ENCODE measurements at places on chromosomes 12 and 14.

DNA sequence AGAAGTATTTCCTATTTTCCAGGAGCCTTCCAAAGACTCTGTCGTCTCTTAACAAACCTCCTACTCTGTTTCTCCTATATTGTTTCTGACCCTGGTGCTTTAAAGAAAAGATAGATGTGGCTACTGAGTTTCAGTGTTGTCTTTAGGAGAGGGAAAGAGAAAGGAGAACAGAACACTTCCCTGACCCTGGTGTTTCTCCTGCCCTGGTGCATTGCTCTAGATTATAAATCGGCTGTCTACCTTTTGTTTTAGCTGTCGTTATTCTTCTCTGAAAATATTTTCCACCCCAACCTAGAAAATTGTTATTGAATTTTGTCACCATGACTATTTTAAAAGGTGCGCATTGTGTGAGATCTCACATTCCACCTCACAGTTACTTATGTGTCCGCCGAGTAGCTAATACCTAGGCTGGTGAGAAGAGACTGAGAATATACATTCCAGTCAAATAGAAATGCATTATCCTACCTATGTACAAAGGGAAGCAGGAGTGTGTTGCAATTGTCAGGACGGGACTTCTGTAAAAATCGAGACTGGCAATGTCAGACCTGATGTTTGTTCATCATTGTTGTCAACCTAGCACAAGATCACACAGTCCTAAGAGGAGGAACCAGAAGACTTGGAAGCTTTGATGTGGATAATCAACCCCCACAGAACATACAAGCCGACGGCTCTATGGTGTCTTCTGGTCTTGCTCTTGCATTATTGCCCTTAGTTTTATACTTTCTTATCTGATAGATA, 108.7 kb upstream of the SLC38A4 start:
- no peak for DNase-seq

- peak; percentile 21 for DNase-seq
These were observed 69.1 kb upstream of the HOXC13 start for GRCh38 chr12:53869500-53869899.

- DNase-seq, result no peak
These were observed 76.4 kb upstream of the FOXG1 start for GRCh38 chr14:28690029-28690692.

DNA sequence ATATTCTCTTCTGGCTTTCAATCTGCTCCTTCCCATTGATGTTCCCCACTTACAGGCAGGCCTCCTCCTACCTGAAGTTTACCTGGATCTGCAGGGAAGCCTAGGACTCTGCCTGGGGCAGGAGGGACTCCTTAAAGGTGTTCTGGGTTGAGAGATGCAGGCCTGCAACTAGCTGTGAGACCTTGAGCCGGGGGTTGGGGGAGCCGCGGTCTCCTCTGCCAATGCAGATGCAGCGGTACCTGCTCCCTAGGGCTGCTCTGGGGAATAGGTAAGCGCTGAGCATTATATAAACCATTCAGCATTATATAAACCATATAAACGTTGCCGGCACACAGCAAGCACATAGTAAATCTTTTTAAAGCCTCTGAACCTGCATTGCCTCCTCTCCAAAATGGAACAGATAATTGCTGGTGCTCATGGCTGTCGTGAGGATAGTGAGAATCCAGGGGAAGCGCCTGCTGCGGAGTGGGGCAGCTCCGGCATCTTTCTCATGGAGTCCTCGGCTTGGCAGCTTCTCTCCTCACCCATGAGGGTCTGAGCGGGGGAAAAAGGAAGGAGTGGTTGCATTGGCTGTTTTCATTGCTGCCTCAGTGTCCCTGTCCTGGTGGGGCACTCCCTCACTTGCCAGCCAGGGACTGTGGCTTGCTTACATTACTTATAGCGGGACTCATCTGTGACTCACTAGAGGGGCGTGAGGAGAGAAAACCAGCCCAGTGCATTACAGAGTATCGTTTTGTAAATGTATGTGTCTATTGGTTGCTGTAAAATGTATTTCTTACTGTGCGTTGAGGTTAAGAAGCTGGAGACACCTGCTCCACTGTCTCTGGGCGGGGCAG, 12.5 kb upstream of the KRT80 start:
- no peak for DNase-seq

DNA sequence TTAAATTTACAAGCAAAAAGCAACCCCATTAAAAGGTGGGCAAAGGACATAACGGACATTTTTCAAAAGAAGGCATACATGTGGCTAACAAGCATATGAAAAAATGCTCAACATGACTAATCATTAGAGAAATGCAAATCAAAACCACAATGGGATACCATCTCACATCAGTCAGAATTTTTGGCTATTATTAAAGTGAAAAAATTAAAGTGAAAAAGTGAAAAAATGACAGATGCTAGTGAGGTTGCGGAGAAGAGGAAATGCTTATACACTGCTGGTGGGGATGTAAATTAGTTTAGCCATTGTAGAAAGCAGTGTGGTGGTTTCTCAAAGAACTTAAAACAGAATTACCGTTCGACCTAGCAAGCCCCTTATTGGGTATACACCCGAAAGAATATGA, 7.9 kb downstream of the OTOGL start:
- DNase-seq, result no peak

DNA sequence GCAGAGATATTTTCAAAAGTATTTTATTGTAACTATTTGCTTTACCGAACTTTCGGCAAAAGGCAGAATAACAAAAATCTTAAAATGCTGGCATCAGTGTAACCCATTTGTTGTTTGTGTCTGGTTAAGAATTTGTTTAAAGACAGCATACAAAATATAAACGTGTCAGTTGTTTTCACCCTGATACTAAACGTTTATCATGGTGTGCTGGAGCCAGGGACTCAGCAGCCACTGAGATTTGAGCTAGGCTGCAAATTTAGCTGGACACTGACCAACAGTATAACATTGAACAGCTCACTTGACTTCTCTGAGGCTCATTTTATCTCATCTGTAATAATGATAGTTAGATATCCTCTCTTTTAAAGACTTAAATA, 183.7 kb downstream of the TMTC3 start:
- DNase-seq, result no peak

DNA sequence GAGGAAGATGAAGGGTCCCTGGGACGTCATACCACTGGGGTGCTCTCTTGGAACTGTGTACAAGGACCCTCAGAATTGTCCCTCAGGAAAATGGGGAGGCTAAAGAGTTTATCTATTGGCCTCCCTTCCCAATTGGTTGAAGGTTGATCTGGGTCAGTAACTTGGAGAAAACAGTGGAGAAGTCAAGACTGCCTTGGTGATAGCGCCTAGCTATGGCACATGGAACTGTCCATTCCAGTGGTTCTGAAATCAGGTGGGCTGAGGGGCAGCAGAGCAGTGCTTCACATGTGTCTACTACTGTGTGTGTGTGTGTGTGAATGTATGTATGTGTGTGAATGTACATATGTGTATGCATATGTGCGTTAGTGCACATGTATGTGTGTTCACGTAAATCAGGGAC, 316.1 kb downstream of the AACS start:
- no peak for DNase-seq

- no peak for DNase-seq
These were observed 43.6 kb downstream of the FGD6 start for GRCh38 chr12:95173392-95174251.

DNA sequence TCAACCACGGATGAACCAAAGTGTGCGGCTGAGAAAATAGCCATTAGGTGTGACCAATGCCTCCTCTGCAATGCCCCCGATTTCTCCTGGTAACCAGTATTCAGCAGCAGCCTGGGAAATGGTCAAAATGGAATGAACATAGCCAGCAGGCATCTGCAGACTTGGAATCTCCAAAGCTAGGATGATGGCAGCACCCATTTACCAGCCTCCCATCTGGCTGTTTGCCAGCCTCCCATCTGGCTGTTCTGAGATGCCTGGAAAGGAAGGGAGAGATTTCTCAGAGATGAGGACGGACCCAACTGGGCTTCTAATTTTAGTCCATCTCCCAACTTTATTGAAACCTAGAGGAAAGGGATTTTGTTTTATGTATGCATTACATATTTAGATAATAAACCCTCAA, 16.2 kb downstream of the CLMN start:
- no peak for DNase-seq

DNA sequence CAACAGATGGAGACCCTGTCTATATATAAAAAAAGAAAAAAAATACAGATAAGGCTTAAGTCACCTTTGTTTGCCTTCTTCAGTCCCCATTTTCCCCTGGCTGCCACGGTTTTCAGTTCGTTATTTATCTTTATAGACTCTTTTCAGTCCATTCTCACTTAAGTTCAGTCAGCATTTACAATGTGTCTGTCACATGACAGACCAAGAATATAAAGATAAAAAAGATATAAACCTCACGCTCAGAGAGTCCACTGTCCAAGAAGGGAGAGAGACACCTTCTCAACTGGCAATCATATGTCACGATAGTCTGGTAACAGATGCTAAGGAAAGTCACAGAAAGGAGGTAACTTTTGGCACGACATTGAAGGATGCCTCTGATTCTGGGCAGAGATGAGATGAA, 13.4 kb upstream of the POLR3B start:
- DNase-seq, result no peak

GRCh38 chr12:75781532-75782046, 250.0 kb downstream of the PHLDA1 start:
- DNase-seq, result no peak

GRCh38 chr12:71599210-71599609, 64.4 kb downstream of the ZFC3H1 start:
- no peak for DNase-seq

DNA sequence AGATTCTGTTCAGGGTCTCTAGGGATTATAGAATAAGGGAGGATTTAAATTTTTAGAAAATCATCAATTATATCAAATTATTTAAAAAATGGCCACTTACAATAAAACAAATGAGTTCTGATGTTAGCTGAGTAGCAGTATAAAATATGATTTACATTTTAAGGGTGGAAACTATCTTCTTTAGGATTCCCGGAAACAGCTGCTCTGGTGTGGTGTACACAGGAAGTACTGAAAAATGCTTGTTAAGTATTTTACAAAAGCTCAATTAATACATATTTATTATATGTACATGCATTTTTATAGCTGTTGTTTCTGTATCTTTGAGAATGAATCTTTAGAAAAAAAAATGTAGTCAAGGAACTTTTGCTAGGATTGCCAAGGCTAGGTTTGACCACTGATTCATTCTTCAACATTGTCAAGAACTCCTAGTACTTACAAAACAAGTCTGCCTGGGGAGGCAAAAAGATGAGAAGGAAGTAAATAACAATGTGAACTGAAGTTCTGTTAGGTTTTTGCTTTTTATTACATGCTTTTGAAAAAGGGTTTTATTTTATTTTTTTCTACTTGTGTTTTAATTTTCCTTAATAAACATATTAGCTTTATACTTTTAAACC, 48.0 kb downstream of the ARF6 start:
- no peak for DNase-seq

DNA sequence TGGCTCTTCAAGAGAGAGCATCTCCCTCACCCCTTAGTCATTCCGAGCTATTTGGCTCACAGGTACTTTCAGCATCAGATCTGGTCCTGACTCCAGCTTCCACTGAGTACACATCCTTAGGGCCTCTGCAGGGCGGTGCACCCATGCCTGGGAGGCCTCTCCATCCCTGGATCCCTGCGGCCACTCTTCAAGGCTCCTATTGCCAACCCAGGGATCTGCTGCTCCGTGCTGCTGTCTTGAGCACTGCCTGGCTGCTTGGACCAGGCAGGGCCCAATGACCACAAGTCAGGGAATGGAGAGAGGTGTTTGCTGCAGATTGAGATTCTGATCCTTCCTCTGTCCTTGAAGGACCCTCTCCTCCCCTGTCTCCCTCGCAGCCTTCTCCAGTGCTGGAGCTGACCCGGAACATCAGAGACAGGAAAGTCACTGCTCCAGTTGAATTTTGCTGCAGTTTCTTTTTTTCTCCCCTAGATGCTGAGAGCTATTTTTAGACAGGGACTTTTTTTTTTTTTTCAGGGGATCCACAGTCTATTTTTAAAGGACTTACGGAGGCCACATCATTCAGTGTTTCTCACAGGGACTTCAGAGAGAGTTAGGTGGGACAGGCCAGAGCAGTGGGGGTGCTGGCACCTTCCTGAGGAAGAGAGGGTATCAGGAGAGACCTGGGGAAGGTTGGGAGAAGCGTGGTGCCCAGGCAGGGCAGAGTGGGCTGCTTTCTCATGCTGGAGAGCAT, 50.1 kb upstream of the KCNA1 start:
- no peak for DNase-seq

- no peak for DNase-seq
These were observed 210.1 kb upstream of the EEA1 start for GRCh38 chr12:93139028-93139665.
